ENCODE measurements at places on chromosomes 3 and 15. TPM values are rescaled to one million over a fixed set of nuclear protein-coding genes. Genes with fewer than 3 reads are reported as not detected.

NDN gene
- 46.9 TPM for total RNA-seq

DNA sequence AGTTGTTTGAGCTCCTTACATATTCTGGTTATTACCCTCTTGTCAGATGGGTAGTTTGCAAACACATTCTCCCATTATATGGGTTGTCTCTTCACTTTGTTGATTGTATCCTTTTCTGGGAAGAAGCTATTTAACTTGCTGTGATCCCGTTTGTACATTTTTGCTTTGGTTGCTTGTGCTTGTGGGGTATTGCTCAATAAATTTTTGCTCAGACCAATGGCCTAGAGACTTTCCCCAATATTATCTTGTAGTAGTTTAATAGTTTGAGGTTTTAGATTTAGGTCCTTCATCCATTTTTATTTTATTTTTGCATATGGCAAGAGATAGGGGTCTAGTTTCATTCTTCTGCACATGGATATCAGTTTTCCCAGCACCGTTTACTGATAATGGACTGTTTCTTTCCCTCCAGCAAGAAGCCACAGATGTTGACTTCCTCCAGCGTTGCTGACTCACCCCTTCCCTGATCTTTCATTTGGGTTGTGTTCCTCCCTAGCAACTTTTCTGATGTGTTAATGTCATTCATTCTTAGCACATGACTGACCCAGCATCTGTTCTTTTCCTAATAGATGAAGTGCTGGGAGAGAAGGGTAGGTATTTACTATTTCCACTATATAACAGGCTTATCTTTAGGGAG, 166.7 kb upstream of the SGO1 start:
- H3K27ac ChIP-seq = no peak overlapping the region
- no peaks in the 10 kb centered on the region for H3K4me1 ChIP-seq

DNA sequence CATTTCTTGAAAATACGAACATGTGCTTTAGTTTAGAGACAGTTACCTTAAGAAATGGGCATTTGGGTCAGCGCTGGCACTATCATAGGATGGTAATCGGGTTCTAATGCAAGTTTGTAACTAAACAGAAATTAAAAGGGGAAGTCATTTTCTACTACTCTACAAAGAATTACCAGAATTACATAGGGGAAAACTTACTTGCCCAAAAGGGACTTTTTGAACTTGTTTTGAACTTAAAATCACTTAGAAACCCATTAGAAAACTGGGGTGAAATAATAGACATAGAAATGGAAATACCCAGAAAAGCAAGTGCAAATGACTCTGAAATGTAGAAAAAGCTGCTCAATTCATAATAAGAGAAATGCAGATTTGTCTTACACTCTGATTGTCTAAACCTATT, 44.9 kb downstream of the SPATA16 start:
- no peaks in the 10 kb centered on the region for H3K4me1 ChIP-seq
- no peak overlapping the region for H3K4me3 ChIP-seq
- H3K27ac ChIP-seq = no peak overlapping the region
- no peaks in the 10 kb centered on the region for H3K27me3 ChIP-seq
- no peak for DNase-seq

DNA sequence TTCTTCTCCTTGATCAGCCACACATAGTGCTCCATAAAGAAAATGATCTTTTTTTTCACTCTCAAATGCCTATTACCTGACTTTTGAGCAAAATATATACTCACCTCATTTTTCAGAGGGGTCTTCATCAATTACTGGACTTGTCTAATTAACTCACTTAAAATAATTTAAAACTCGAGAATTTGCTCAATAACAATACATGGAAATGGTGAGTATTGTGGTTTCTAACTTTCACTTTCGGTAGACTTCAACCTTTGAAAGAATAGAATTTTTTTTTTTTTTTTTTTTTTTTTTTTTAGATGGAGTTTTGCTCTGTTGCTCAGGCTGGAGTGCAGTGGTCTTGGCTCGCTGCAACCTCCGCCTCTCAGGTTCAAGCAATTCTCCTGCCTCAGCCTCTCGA, 17.7 kb upstream of the EPHB1 start:
- H3K4me3 ChIP-seq = no peak overlapping the region
- H3K4me1 ChIP-seq = peaks cover 6% of the 10 kb centered on the region
- no peak for DNase-seq
- H3K27ac ChIP-seq = no peak overlapping the region
- peaks cover 15% of the 10 kb centered on the region for H3K27me3 ChIP-seq

DNA sequence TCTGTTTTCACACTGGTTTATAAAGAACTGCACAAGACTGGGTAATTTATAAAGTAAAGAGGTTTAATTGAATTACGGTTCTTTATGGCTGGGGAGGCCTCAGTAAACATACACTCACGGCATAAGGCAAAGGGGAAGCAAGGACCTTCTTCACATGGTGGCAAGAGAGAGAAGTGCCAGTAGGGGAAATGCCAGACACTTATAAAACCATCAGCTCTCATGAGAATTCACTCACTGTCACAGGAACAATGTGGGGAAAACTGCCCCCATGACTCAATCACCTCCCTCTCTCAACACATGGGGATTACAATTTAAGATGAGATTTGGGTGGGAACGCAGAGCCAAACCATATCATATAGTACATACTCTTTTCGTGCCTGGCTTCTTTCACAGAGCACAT, 42.4 kb downstream of the MAP2K1 start:
- no peak overlapping the region for H3K4me3 ChIP-seq
- H3K4me1 ChIP-seq = peaks cover 13% of the 10 kb centered on the region
- no peak for DNase-seq
- no peak overlapping the region for H3K27ac ChIP-seq
- no peaks in the 10 kb centered on the region for H3K27me3 ChIP-seq
- H3K36me3 ChIP-seq = no peaks in the 10 kb centered on the region

All from progenitor cell of endocrine pancreas (in vitro differentiated cells).